ENCODE measurements at places on chromosomes 7 and 10.
A peak's percentile ranks its signal among the peaks of the same experiment; 100 is the strongest.

- DNase-seq, result peak; percentile 41
Measured at GRCh38 chr10:22875581-22875980, 52.3 kb upstream of the ARMC3 start.

GRCh38 chr7:133584956-133585668 lies 332.2 kb downstream of the EXOC4 start:
- no peak for DNase-seq

DNA sequence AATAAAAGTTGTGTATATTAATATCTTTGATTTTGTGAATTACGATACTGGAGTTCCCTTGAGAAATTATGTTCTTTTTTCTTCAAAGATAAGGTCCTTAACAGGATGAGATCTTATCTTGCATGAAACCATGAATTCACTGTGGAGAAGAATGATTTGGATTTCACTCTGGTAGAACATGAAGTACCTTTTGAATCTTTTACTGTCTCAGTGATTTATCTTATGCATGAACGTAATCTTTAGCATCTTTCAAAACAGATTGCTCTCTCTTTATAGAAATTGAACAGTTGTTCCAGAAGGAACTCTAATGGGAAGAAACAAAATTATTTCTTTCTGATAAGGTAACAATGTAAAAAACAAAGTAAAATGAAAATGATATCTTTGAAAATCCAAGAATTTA lies 11.0 kb upstream of the ZNF438 start:
- no peak for DNase-seq

DNA sequence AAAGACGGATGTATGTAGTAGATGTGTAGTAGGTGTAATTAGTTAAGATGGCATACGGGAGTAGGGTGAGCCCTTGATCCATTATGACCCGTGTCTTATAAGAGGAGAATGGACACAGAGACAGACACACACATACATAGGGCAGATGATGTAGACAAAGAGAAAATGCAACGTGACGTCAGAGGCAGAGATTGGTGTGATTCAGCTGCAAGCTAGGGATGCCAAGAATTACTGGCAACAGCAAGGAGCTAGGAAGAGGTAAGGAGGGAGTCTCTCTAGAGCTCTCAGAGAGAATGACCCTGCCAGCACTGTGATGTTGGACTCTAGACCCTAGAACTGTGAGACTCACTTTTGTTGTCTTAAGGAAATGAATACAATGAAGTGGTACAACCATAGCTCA lies 247.0 kb upstream of the HABP2 start:
- DNase-seq, result no peak

DNA sequence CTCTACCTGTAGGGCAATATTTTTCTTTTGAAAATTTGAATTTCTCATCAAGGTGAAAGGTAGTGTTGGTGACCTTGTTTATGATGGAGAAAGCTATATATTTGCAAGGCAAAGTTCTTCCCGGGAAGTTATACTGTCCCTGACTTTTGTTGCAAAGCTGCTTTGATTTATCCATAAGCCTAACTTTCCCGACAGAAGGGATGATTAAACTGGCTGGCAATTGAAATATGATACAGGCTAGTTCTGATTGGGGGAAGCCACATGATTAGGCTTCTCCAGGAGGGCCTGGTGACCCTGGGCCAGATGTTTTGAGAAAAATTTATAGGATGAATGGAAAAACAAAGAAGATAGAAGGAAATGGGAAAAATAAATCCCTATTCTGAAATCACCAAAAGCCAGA lies 215.5 kb downstream of the ACTR3B start:
- peak; percentile 69 for DNase-seq

DNA sequence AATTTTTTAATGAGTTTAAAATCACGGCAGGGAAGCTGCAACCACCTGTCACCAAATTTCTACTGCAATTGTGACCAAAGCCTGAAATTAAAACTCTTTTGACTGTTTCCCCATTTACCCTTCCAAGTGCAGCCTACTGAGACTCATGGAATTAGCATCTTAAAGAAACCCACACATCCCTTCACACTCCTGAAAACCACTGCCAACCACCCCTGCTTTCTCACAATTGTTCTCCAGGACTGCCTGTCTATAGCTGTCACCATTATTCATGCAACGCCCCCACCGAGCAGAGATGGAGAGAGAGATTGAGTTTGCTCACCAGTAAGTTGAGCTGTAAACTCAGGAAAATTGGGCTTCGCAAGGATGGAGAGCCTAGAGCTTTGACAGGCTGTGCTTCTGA lies 383.8 kb upstream of the SORCS1 start:
- DNase-seq, result no peak

GRCh38 chr7:50184271-50184990 lies 91.4 kb upstream of the ZPBP start:
- no peak for DNase-seq

DNA sequence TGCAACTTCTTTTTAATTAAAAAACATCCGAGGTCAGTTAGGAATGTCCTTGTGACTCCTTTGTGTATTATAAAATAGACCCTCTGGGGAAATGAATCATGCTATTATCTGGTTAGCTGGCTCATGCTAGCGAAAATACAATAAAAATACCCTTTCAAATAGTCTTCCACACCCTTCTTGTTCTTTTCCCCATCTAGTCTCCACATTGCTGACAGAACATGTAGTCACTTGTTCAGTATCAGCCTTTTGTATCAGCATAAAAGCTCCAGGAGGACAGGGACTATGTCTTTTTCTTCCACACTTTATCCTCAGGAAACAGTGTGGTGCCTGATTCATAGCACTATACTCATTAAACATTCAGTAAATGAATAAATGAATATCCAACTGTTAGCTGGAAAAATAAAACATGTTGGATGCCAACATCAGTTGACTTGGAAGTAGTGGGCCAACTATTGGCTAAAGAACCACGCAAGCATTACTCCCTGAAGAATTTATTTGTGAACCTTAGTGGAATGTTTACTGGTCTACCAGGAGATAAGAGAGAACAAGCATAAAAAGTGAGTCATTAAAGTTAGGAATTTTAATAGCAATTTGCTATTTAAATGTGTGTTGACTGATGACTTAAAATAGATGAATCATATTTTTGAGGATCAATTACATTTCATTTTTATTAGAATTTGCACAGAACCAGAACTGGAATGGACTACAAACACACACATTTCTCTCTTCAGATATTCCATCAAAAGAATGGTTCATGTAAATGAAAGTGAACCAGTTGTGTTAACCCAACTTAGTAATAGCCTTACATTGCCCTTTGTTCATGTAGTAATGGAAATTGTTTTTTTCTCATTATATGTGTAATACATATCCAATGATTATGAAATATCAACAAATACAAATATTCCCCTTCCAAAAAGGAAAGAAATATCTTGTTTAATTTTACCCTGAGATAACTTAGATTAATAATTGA lies 129.6 kb downstream of the DKK1 start:
- DNase-seq, result no peak

DNA sequence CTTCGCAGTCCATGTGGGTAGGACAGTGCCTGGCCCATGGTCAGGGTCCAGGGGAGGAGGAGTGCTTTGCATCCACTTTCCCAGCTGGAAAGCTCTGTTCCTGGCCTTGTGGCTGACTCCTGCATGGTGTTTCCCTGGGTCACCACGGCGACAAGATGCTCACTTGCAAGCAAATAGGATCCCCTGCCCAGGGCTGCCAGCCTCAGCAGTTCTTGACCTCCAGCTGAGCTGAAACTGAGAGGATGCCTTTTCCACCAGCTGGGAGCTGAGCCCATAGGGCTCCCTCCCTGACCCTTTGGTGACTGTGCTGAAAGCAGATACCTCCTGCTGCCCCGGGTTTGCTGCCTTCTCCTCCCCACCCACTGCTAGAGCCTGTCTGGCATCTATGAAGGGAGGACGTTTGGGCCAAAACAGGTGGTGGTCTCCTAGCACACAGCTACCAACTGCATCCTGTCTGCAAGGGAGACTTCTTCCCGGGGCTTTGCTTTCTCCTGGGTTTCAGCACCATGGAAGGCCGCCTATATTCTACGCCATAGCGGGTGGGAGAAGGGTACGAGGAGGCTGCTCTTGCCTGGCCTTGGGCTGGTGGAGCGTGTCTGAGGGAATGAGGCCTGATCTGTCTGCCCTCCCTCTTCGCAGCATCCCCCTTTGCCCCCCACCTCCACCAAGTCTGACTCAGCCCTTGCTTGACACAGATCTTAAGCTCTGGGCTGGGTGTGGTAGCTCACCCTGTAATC lies 34.4 kb downstream of the UBTD1 start:
- DNase-seq, result peak; percentile 78

GRCh38 chr7:25857376-25858067 lies 294.5 kb upstream of the NFE2L3 start:
- peak; percentile 96 for DNase-seq

DNA sequence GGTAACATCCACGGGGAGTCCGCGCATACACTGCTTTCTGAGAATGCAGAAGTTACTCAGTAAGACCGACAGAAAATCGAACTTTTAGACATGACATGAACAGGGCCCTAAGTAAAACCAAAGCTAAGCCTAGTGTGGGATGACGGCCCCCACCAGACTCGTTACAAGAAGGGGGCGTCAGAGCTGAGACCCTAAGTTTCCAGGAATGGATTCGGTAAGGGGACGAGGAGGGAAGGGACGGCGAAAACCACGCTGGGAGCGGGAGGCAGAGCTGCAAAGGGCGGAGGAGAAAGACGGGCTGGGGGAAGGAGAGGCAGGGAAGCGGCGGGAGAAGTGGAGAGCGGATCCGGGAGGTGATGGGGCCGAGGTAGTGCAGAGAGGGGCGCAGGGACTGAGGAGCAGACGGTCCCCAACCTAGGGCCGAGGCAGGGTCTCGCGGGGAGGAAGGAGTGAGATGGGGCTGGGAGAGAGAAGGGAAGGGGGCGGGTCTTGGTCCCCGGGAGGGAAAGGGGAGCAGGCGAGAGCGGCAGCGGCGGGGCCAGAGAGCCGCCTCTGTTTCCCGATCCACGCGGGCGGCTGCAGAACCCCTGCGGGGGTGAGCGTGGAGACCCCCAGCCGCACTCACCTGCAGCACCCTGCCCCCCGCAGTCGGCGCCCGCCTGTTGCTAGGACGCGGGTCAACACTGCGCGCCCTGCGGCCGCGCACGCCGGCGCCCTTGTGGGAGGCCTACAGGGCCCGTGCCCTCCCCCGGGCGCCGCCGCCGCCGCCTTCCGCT lies 513 bp downstream of the ODAD2 start:
- peak; percentile 71 for DNase-seq

GRCh38 chr7:36652431-36652830 lies 71.9 kb downstream of the AOAH start:
- no peak for DNase-seq

DNA sequence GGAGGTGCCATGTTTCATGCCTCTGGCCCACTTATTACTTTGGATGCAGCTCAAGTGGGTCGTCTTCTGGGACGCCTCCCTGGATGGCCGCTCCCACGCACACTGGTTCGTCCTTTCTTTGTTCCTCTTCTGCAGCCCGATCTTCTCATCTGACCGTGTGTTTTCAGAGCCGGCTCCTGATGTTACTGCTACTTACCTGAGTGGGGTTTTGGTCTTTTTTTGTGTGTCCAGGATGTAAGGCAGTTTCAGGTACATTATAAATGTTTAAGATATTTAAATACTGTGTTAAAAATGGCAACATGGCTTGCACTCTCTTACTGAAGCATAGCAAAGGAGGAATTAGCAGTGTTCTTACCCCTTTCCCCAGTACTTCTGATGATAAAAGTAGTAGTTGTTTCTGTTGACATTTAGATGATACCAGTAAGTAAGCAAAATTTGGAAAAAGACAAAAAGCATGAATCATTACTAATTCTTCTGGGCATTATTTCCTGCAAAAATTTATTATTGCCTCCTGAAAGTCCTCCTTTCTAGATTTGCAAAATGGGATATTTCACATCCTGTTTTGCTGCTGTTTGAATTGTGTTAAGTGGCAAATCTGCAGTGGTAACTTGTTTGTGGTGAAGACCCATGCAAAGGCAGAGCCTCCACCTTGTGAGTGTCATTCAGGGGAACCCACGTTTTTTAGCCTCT lies 59.4 kb downstream of the SHH start:
- no peak for DNase-seq

GRCh38 chr10:129210876-129211275 lies 256.2 kb upstream of the MGMT start:
- DNase-seq, result no peak

GRCh38 chr10:95425592-95426465 lies 135.0 kb upstream of the PDLIM1 start:
- no peak for DNase-seq

DNA sequence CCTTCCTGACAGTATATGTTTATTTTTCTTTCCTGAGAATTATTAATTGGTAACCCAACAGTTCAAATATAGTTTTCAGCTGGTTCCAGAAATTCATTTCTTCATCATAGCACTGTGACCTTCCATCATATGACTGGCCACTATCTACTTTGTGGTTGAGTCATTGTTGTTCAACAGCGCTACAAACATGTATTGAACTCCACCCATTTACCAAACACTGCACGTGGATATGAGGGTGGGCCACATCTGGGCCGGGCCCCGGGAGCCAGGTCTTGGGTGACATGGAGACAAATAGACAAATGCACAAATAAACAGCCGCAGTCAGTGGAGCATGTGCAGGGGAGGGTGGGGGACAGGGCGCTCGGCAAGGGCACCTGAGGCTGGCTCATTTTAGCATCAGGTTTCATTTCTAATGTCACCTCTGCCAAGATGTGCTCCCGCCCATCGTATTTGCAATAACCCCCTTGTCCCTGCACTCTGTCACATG lies 24.0 kb upstream of the EEPD1 start:
- DNase-seq, result peak; percentile 84

DNA sequence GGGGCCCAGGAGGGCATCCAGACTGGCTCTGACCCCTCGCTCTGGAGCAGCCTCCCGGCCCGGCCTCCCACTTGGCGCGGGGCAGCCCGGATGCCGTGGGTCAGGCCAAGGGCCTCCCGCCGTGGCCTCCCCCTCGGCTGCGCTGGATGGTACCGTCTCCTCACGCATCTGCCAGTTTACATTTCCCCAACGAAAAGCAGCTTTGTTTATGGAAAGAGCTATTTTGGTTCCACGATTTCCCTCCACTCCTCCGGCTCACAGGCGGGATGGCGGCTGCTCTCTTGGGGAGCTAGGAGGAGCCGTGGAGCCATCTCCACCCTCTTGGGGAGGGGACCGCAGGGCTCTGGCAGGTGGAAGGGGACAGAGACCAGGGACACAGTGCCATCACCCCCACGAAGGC lies 93.2 kb upstream of the MYL10 start:
- no peak for DNase-seq

- DNase-seq, result no peak
Measured at GRCh38 chr10:132292287-132293200, 15.2 kb downstream of the STK32C start.

- DNase-seq, result no peak
Measured at GRCh38 chr7:89661876-89662275, 492.4 kb upstream of the STEAP1 start.

DNA sequence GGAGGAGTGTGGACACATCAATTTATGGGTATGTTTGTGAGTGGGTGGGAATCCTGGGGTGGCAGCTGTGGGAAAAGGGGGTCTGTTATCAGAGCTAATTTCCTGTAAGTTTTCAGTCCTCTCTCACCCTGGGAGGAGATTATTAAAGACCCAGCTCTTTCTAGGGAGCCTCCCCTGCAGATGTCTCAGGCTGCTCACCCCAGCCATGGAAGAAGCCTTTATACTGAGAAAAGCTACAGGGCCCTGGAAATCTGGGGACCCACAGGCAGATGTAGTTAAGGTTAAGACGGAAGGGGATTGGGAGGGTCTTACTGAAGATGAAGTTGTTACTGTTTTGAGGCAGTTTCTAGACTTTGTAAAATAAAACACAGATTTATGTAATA lies 4.6 kb downstream of the ZNF680 start:
- no peak for DNase-seq

- no peak for DNase-seq
Measured at GRCh38 chr7:112201411-112201810, 4.8 kb downstream of the DOCK4 start.

Measured in kidney (tissue), 22 donors.